NCI-H1105 (cell line): ENCODE measurements at places on chromosomes 13 and 19.

GRCh38 chr13:45786293-45786920, 65.1 kb downstream of the SIAH3 start:
- DNase-seq: peak; percentile 36

DNA sequence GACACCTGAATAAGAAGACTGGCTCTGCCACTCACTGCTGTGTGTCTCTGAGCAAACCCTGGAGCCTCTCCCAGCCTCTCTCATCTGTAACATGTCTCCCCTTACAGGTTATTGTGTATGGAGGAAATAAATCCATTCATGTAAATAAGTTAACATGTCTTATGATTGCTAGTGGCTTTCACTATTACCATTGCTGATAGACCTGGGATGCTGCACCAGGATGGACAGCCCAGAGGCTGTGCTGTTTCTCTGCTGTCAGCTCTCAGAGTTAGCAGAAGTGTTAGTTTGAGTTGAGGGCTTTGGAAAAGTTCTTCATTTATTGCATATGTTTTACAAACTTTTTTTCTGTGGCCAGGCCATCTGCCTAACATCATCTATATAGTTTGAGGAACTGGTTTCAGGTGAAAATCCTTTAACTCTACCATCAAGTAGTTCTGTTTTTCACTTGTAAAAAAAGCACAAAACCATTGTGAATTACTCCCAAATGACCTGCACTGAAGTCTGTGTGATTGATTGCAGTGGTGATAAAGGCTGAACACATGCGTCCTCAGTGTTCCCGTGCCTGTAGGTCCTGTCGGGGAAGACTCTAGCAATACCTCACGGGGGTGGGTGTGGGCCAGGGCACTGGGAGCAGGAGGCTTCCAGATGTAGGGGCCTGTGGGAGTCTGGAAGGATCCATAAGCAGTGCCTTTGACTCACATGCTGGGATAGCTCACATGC, 24.6 kb downstream of the MPHOSPH8 start:
- DNase-seq: no peak

DNA sequence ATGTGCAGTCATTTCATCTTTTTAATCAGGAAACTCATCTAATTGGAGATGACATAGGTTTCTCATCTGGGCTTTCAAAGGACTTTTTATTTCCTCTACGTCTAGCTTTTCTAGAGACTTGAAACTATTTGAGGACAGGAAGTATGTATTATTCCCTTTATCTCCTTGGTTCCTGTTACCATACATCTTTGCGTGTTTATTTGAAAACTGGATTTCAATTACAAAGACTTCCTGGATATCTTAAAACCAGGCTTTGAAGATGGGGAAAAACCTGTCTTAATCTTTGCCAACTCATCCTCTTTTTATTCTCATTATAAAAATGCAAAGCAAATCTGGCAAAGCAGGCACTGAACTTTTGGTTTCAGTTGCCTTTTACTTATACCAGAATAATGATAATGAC, 130.5 kb downstream of the LMO7 start:
- no peak for DNase-seq

DNA sequence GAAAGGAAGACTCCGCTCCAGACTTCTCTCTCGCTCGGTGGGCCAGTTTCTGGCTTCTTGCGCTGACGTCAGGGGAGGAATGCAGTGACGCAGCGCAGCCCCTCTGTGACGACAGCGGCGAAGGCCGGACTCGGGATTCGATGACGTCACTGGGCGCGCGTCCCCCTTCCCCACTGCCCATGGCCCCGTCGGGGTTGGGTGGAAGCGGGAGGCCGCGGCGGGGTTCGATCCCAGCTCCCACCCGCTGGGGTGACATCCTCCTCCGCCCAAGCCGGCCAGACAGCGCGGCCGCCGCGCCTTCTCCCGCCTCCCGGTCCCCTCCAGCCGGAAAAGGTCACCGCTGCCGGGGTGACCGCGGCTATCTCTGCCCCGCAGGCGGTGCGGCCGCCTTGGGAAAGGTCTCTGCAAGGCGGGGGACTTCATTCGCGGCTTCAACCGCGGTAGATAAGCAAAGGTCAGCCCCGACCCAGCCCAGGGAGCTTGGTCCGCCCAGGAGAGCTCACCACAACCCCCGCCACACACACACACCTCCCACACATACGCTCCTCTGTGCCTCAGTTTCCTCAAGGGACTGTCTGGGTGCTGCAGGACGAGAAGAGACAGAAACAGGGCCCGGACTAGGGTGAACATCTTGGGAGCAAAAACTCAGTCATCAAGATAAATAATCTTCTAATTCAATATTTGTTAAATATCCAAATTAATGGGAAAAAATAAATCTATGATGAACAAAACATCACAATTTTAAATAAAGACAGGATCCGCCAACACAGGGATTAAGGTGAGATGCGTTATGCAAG, 844 bp upstream of the RFX1 start:
- DNase-seq: peak; percentile 94

DNA sequence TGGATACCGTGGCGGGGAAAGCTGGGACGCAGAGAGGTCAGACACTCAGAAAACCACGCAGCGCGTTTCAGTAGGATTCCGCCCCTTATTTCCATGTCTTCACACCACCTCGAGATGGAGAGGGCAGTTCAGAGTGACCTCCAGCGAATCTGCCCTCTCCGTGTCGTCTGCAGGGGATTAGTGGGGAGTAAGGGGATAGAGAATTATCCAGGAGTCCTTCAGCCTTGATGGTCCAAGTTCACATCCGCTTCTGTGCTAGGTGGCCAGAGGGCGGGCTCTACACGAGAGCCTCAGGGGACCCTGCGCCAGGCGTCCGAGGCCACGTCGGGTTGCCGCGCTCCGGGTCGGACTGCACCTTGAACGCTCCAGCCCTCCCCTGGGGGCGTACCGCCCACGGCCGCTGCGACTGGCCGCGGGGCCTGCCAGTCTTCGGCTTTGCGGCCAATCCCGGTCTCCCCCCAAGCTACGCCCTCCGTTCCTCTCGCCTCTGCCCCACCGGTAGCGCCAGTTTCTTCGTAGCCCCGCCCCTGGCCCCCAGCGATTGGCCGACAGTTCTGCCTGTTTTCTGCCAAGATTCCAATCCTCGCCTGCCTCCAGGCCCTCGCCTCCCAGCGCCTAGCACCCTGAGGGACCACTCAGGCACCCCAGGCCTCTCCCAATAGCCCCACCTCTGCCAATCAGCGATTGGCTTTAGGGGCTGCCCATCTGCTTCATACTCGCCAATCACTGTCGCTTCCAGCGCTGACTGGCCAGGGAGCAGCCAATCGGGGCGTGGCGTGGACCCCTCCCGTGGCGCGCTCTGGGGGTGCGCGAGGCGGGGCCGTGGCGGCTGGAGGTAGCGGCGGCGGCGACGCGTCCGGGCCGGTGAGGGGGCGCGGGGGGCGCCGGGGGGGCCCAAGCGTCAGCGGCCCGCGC, at the start of gene SLC25A42:
SLC25A42 (plus strand) TSS at position 812 of the 915 bp plus-strand sequence. CDS start 32,131 bp downstream, outside the sequence.
- DNase-seq: peak; percentile 99

GRCh38 chr19:32686847-32687475, 4.7 kb upstream of the NUDT19 start:
- DNase-seq: no peak

GRCh38 chr13:83716121-83716520, 166.2 kb downstream of the SLITRK1 start:
- no peak for DNase-seq

GRCh38 chr19:33868076-33868735, 71.5 kb downstream of the KCTD15 start:
- DNase-seq: no peak

DNA sequence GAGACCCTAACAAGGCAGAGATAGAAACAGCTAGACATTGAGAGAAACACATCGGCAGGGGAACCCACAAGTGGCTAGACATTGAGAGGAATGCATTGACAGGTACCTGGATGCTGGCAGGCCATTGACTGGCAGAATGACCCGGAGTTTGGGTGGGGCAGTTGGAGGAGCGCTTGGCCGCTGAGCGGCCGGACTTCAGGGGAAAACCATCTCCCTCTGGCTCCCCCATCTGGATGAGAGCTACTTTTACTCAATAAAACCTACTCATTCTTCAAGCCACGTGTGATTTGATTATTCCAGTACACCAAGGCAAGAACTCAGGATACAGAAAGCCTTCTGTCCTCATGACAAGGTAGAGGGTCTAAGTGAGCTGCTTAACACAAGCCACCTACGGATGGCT, 473.4 kb downstream of the SLITRK5 start:
- no peak for DNase-seq

DNA sequence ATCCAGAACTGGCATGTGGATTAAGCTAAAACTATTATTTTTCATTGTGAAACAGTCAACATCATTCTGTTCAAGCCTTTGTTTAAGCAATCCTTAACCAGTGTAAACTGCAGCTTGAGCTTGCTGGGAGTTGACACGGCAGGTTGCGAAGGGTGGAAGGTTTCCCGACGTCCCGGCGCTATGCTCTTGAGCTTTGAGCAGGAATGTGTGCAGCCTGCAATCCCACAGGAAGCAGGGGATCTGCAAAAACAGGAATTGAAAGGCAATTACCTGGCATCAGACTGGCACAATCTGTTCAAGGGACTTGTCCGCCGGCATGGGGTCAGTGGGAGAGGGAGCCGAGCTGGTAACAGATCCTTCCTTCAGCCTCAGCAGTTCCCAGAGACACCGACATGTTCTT, 586.7 kb upstream of the SGCG start:
- no peak for DNase-seq

DNA sequence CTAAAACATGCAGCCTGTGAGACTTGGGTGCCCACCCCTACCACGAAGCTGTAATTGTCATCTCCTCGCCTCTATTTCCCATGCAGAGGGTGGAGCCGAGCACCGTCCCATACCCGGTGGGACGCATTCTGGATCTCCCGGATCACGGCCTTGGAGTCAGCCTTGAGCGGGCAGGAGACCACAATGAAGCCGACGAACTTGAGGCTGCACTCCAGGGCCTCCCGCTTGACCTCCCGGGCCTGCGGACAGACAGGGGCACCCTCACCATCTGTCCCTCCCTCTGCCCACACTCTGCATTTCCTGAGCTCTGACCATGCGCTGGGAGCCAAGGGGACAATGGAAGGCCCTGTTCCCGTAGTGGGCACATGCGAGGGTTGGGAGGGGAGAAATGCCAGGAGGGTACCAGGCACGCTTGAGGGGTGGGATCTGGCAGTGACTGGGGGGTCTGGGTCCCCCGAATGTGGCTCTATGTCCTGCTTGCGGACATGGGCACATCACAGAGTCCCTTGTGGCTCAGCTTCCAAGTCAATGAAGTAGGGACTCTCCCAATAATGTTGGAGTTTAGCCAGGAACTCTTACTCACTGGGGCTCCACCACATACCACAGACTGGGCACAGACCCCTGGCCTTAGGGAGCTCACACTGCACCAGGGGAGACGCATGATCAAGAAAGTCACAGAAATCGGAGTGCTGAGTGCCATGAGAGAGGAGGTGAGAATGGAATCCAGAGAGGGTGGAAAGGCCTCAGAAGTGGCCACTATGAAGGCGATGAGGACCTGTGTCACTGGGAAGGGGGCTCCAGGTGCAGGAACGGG, 9.2 kb upstream of the GMIP start:
- DNase-seq: no peak

- no peak for DNase-seq
Measured at GRCh38 chr13:110107568-110108347, 199.2 kb downstream of the COL4A1 start.

- no peak for DNase-seq
Measured at GRCh38 chr13:83825676-83826075, 56.6 kb downstream of the SLITRK1 start.

- DNase-seq: no peak
Measured at GRCh38 chr13:44576351-44577235, 463 bp upstream of the TSC22D1 start.

GRCh38 chr19:17977021-17977420, 10.1 kb downstream of the KCNN1 start:
- DNase-seq: no peak

GRCh38 chr19:51157265-51157664, 15.2 kb downstream of the SIGLEC7 start:
- DNase-seq: no peak

GRCh38 chr19:52936954-52937325, 13.7 kb upstream of the ZNF888 start:
- no peak for DNase-seq

DNA sequence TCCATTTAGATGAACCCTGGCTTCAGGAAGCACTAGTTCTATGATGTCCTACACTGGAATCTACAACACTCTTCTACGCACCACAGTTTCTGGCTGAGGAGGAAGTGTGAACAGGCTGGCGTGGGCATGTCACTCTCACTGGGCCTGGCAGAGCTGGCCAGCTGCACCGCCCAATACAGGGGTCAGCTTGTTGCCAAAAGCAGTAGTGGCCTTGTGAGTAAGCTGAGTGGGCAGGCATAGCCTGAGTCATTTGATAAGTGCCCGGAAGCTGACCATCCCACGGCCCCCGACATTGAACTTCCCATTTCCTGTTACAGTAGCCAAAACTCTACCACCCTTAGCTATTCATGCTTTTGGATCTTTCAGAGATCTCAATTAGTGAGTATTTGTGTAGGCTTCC, 240.9 kb upstream of the SERP2 start:
- no peak for DNase-seq

DNA sequence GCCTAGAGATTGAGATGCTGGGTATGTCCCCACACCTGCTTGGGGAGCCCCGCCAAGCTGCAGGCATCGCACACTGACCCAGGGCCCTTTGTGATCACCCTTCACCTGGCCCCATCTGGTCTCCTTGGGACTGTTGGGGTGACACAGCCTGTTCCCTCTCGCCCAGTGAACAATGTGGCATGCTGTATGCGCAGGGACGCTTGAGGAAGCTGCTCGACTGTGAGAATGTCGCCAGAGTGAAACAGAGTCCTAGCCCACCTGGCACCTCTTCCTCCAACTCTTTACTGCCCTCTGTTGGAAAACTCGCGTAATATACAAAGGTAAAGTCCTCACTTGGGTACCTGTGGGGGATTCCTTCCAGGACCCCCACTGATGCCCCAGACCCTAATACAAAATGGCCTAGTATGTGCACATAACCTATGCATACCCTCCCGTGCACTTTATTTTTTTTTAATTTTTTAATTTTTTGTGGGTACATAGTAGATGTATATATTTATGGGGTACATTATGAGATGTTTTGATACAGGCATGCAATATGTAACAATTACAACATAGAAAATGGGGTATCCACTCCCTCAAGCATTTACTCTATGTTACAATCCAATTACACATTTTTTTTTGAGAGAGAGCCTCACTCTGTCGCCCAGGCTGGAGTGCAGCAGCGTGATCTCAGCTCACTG, 9.0 kb downstream of the BLOC1S3 start:
- peak; percentile 58 for DNase-seq

DNA sequence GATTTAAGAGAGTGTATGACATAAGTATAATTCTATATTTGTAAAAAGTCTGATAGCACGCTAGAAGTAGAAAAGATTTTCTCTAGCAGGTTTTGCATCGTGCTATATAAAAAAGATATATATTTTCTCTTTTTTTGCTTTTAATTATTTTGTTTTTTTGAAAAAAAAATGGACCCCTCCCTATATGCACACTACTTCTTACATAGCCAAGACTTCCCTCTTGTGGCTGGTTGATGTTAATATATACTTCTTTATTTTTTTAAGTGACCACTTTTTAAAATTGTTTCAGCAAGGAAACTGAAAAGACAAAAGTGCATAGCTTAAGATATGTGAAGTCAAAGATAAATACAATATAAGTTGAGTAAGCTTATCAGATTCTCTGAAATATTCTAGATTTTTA, 1202.8 kb downstream of the DIAPH3 start:
- DNase-seq: peak; percentile 10
